ENCODE measurements at places on chromosomes 11 and 22.

GRCh38 chr22:37559521-37559900, 769 bp upstream of the CDC42EP1 start:
- DNase-seq = no peak

GRCh38 chr22:22942511-22943329, 55.1 kb downstream of the IGLL5 start:
- DNase-seq = peak; percentile 77

DNA sequence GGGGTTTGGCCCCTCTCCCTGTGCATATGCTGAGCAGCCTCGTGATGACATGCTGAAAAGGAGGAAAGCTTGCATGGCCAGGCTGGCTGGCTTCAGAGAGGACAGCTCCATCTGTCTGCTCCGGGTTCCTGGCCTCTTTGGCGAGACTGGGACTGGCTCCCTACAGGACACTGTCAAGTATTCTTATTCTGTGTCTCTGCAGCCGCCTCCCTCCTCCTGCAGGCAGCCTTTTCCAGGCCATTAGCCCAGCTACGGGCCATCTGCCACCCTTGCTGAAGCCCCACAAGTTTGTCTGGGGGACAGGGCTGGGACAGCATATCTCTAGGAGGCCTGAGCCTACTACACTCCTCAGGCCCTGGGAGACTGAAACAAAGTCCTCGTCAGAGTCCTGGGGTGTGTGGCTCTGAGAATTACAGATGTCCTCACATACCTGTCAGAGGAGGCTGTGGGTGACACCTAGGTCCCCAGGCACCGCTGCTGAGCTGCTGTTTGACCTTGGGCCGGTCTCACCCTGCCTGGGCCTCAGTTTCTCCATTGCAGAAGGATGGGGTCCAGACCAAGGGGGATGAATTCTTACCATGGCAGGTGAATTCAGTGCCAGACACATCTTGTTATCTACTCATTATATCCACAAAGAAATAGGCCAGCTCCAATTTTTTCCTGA, 11.0 kb downstream of the MRGPRG start:
- DNase-seq = no peak

DNA sequence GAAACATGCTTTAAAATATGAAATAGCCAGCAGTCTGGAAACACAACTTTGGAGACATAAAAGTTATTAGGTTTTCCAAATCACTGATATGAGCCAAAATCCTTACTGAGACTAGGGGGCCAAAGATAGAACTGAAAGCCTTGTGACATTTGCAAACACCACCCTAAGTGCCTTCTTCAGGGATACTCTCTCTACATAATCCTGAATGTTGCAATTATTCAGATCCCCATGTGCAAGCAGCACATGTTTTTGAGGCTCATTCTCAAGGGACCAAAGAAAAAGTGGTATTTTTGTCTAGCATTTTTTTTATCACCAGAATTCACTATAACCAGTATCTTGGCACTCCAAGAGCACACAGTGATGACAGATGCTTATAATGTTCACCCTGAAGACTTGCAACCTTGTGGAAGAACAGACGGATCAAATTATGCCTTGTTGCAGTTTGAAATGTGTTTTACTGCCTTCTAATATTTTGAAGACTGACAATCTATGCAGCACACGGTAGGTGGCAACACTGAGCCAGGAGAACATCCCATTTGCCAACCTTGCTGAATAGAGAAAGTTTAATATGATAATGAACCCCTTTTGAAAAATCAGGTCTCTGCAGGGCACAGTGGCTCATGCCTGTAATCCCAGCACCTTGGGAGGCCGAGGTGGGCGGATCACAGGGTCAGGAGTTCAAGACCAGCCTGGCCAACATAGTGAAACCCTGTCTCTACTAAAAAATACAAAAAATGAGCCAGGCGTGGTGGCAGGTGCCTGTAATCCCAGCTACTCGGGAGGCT, 78.5 kb downstream of the PLEKHA7 start:
- no peak for DNase-seq

DNA sequence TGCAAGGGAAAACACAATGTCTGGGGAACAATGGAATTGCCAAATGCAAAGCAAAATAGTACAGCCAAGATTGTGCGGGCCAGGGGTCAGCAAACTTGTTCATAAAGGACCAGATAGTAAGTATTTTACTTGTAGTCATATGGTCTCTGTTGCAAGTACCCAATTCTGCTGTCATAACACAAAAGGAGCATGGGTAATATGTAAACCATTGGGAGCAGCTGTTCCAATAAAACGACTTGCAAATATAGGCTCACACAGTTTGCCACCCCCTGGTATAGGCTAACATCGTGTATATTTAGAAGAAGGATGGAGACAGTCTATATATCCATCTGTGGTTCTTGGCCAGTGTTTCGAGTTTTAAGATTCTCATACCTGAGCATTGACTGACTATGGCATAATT, 15.6 kb downstream of the SDHAF2 start:
- no peak for DNase-seq

- no peak for DNase-seq
Measured at GRCh38 chr11:46117842-46118241, 3.4 kb downstream of the PHF21A start.

DNA sequence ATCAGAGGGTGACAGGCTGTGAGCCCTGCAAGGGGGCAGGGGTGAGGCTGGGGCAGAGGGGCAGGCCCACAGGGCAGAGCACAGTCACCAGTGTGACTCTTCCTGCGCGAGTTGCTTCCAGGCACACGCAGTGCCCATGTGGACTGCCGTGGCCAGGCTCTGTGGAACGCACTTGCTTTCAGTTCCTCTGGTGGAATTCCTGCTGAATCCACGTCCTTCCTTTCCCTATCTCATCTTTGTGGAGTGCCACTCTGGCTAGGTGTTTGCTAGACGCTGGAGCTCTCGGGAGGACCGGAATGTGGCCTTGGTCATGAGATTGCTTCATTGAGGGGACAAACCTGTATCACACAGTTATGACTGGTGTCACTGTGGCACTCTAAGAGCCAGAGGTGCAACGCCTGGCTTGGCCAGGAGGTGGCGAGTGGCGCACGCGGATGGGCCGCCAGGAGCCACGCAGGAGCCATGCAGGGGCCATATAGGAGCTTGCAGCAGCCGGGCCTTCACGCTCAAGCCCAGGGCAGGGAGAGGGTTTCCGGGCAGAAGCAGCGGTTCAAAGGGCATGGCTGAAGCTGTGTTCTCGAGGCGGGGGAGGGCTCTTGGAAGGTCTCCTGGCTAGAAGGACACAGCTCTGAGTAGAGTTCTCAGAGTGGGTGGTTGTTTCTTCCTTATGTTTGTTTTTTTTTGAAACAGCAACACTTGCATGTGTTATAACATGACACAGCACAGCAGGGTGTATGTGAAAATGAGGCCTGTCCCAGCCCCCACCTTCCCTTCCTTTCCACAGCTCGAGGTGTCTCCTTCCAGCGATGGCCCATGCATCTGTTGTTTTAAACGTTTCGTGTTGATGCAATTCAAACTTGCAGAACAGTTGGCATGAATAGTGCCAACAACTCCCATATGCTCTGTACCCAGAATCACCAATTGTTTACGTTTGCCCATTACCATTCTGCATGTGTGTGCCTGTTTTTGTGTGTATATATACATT, 36.2 kb downstream of the TBC1D22A start:
- DNase-seq = peak; percentile 84

- DNase-seq = no peak
Measured at GRCh38 chr11:27702811-27703210, 2.6 kb upstream of the BDNF start.

DNA sequence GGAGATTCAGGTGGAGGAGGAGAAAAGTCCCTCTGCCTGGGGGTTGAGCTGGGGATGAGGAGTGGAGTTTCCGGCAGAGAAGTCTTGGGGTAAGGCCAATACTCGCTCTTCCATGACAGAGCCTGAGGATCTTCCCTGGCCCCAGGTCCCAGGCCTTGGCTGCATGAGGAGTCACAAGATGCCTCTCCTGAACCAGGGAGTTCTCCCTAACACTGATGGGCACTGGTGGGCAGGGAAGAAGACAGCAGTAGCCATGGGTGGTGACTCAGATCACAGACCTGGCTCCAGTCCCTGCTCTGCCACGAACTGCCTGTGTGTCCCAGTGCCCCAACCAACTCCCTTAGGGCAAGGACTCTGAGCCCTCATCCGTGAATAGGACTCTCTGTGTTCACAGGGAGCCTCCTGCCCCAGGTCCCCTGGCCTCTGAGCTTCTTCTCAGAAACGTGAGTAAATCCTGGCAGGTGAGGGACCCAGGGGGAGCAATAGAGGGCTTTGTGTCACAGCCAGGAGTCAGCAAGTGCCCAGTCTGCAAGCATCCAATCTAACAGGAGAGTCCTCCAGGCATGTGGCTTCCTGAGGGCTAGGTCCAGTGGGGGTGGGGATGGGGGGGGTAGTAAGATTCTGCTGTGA, 45.5 kb upstream of the FTH1 start:
- DNase-seq = no peak

DNA sequence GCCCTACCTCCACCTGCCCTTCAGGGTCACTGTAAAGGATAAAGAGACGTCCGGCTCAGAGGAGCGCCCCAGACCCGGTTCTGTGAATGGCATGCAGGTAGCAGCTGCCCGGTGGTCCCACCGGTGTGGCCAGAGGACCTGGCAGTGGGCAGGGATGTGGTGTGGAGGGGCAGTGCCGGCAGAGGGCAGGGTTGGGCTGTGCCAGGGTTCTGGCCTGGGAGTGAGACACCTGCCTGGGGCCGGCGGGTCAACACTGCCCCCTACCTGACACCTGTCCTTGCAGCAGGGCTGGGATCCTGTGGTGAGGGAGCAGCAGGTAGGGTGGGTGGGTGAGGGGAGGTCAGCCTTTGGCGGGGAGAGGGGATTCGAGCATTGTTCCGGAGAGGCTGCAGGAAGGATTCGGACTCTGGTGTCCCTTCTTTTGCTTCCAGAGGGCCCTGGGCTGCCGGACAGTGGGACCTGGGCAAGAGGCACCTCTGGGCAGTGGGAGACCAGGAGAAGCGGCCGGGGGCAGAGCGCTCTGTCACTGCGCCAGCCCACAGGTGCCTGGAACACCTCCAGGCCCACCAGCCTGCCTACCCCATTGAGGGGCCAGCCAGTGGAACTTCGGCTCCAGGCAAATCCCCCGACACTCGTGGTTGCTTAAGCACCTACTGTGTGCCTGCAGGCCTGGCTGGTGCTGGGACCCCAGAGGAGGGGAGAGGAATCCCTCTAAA, 1.6 kb upstream of the PHLDA2 start:
- peak; percentile 59 for DNase-seq

DNA sequence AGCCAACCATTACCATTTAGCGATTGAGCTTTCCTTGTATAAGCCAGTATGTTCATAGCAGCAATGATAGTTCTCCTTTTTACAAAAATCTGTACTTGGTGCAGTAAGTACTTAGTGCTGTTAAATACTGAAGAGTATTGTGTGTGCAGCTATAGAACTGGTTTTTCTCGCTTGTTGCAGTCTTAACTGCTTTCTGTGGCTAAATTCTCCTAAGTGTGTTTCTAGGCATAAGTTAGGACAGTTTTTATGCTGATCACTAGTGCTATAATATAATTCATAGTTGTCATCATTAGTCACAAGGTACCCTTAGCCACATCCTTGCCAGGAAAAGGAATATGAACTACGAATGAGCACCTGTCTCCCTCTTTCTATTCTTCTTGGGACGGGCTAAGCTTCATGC, 107.7 kb downstream of the GRAMD1B start:
- no peak for DNase-seq

- no peak for DNase-seq
Measured at GRCh38 chr22:19599626-19600243, 75.5 kb upstream of the CLDN5 start.

DNA sequence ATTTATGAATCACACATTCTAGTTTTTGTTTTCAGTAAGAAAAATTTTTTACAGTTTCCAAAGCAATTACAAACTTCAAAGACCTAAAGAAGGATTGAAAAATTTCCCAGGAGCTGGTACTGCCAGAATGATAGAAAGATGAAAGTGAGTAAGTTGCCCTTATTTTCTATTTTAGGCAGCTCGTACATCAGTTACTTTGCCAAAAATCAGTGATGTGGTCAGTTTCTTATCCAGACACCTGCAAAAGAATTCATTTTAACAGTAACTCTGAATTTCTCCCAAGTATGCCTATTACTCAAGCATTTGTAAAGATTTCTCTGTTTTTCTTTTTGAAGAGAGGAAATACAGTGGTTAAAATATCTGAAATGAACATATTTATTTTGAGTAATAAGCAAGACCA, 976.3 kb upstream of the RAG2 start:
- no peak for DNase-seq

GRCh38 chr11:65903068-65903481, 2.9 kb upstream of the FOSL1 start:
- DNase-seq = no peak

GRCh38 chr22:50473855-50474671, 772 bp downstream of the SBF1 start:
- DNase-seq = no peak

DNA sequence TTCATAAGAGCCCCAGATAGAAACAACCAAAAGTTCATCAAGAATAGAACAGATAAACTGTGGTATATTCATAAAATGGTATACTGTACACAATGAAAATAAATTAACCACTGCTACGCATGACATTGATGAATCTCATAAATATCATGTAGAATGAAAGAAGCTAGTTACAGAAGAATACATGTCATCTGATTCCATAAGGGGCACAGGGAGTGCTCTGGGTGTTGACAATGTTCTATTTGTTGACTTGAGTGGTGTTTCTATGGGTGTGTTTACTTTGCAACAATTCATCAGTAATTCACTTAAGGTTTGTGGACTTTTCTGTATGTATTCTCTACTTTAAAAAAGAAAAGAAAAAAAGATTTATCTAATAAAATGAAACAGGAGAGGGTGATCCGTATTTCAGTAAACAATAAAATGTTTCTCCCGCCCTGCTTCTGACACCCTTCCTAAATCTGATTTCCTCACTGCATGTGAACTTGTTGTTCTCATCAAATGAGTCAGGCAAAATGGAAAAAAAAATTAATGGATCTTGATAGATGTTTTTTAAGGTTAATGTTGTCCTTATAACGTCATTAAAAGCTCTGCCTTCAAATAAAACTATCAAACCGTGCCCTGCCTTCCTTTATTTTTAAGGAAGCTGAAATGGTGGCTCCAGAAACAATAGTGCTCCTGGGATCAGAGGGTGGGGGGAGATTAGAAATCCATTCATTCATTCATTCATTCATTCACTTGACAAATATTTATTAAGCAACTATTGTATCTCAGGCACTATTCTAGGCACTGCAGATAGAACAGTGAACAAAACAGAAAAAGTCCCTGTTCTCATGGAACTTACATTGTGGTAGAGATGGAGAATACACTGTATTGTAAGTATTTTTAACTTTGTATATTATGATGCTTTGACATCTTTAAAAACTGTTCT, 77.2 kb upstream of the CD44 start:
- no peak for DNase-seq

GRCh38 chr22:38309614-38310517, 7.4 kb downstream of the CSNK1E start:
- no peak for DNase-seq

DNA sequence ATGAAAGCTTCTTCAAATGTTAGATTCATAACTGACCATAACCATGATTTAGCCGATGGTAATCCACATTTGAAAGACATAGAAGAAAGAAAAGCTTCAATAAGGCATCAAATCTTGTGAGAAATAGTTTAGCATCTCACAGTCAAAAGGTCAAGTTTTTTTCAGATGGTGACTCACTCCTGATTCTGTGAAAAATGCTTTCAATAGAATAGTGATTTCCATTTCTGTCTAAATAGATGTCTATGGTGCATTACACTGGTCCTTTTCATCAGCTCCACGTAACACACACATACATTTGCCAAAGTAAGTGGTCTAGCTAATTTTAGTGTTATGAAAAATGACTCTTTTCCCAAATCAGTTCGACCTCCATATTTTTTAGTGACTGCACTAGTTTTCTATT, 139.2 kb downstream of the LRRC4C start:
- no peak for DNase-seq

- no peak for DNase-seq
Measured at GRCh38 chr11:10818594-10818993, 9.9 kb upstream of the EIF4G2 start.

Measured in activated CD4-positive, CD25-positive, alpha-beta regulatory T cell treated with anti-CD3 and anti-CD28 coated beads, Interleukin-2, amount 50 U/mL, for 72 hours (primary cell).